GM23248 (cell line): ENCODE measurements at places on chromosomes 16 and 17. TPM values are rescaled to one million over a fixed set of nuclear protein-coding genes. Genes with fewer than 3 reads are reported as not detected.

- peak; percentile 59 for DNase-seq
Observed at GRCh38 chr17:62562656-62563055, 64.8 kb upstream of the MRC2 start.

CYBC1 gene
- 66.5 and 93.6 TPM in 2 replicates for total RNA-seq

KRT12 gene
- total RNA-seq: not detected in 2 replicates

- no peak for DNase-seq
Observed at GRCh38 chr16:23917621-23918020, 81.8 kb downstream of the PRKCB start.

DNA sequence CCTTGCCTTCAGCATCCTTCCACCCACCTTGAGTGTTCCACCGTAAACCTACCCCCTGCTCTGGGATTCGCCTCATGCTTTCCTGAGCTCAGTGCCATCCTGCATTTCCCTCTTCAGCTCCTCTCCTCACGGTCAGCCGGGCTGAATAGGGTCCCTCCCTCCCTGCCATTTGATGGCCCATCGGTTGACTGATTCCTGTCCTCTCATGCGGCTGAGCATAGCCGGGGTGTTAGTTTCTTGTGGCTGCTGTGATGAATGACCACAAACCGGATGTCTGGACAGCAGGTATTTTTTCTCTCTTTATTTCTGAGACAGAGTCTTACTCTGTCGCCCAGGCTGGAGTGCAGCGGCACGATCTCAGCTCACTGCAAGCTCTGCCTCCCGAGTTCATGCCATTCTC is 44.1 kb upstream of the MGAT5B start:
- no peak for DNase-seq

DNA sequence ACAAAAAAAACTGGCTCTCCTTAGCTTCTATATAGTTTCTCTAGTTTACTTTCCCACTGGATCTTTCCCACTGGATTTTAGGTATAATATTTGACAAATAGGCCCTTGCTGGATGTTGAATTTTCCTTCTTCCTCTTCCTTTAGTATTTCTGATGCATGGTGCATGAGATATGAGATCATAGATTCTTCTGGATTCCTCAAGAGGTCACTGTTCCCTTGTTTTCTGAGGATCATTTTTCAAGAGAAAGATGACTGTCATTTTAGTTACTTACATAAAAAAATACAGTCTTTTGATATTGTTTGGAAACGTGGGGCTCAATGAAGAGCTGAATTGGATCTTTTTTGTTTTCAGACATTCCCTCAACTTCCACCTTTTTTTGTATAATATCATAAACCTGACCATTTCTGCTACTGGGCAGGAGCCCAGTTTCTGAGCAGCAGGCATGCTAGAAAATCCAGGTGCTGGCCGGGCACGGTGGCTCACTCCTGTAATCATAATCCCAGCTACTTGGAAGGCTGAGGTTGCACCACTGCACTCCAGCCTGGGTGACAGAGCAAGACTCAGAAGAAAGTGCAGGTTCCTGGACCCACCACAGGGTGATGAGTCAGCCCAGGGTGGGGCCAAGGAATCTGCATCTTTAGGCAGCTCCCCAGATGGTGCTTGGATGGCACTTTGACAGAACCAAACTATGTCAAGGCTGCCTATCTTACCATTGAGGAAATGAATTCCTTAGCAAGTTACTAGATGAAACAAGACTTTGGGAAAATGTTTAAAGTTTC is 70.3 kb downstream of the SDR42E1 start:
- peak; percentile 81 for DNase-seq

HNF1B gene
- not detected in 2 replicates for total RNA-seq

DNAI2 gene
- not detected in 2 replicates for total RNA-seq

GRCh38 chr16:75225092-75225491 is 6.3 kb downstream of the CTRB1 start:
- peak; percentile 59 for DNase-seq

RASD1 gene
- total RNA-seq: 0.89 and 2.2 TPM in 2 replicates

DNA sequence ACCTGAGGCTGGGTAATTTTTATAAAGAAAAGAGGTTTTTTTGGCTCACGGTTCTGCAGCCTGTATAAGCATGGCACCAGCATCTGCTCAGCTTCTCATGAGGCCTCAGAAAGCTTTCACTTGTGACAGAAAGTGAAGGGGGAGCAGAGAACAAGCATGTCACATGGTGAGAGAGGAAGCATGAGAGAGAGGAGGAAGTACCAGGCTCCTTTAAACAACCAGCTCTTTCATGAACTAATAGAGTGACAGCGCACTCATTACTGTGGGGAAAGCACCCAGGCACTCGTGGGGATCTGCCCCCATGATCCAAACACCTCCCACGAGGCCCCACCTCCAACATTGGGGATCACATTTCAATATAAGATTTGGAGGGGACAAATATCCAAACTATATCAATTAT is 86.8 kb downstream of the USP32 start:
- no peak for DNase-seq

GRCh38 chr16:79054211-79054984 is 546.1 kb downstream of the MAF start:
- DNase-seq: no peak

GRCh38 chr16:88380619-88381018 is 2.1 kb upstream of the ZNF469 start:
- no peak for DNase-seq

EIF4A3 gene
- 75.1 and 84.5 TPM in 2 replicates for total RNA-seq

- no peak for DNase-seq
Observed at GRCh38 chr17:41782142-41782541, 4.4 kb downstream of the JUP start.

DNA sequence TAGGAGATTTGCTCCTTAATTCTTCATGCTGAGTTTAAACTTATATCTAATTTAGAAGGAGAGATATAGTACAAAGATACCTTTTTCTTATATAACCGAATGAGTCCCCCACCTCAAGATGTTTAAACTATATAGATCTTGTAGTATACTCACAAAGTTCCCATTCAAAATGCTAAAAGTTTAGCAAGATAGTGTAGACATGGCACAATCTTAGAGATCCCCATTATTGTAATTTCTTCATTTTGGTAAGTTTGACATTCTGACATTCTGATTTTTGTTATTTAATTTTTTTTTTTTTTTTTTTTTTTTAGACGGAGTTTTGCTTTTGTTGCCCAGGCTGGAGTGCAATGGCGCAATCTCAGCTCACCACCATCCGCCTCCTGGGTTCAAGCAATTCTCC is 22.8 kb downstream of the SNTB2 start:
- DNase-seq: no peak

DNA sequence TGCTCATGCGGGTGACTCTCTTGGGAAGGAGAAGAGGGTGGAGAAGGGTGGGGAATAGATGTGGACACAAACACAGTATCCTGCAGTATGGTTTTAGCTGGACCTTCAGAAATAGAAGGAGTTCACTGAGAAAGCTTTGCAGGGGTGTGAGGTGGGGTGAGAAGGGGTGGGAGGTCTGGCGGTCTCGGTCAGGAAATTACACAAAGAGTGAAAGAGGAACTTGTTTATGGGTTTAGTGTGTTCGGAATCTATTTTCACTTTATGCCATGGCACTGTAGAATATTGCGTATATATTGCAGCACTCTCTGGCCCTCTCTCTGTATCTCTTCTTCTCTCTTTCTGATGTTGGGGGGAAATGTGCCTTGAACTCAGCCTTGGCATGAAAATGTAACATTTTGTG is 148.2 kb upstream of the GOT2 start:
- no peak for DNase-seq

- DNase-seq: no peak
Observed at GRCh38 chr16:23505180-23505665, 5.1 kb downstream of the GGA2 start.

AIPL1 gene
- not detected in 2 replicates for total RNA-seq

- DNase-seq: peak; percentile 92
Observed at GRCh38 chr17:7745748-7746470, 28.4 kb downstream of the DNAH2 start.

GLG1 gene
- total RNA-seq: 129 and 136 TPM in 2 replicates

DNA sequence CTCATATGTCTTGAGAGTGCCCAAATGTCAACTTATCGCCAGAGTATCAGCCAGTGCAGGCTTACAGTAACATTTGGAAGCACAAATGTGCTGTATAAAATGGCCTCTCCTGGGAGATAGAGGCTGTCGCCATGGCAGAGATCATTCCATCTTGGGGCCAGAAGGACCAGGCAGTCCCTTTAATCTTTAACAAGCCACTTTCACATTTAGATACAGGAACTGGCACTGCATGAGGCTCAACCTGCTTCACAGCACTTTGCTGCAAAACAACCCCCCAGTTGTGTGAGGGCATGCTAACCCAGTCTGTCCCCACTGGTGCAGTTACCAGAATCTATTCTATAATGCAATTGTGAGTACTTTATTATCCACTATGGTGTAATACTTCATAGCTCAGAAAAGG is 4.7 kb upstream of the RFFL start:
- no peak for DNase-seq

TRAPPC1 gene
- 35.8 and 37.8 TPM in 2 replicates for total RNA-seq

SPNS2 gene
- not detected in 2 replicates for total RNA-seq

GRCh38 chr17:15883617-15884111 is 61.3 kb upstream of the ADORA2B start:
- peak; percentile 78 for DNase-seq

DNA sequence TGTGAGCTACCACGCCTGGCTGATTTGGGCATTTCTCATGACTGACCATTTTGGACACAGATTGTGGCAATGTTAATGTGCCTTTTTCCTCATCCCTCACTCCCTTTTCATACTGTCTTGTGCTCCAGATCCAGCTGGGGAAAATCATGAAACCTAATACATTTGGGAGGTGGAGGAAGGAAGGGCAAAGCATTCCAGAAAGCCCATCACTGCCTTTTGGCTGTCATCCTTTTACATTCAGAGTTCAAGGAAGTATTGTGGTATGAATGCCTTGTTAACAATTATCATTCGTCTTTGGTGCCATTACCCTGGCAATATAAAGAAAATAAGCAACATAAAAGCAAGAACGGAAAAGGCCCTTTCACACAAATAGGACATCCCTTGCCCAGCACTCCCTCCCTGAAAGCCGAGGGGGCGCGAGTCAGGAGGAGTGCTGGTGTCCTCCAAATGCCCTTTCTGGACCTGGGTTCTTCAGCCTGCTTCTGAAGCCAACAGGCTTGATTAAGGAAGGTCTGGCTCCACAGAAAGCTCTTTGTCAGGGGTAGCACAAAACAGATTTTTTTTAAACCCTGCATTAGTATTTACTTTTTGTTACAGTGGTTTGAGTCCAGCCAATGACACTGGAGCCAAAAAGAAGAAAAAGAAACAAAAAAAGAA is 20.1 kb downstream of the NMT1 start:
- DNase-seq: no peak

DNA sequence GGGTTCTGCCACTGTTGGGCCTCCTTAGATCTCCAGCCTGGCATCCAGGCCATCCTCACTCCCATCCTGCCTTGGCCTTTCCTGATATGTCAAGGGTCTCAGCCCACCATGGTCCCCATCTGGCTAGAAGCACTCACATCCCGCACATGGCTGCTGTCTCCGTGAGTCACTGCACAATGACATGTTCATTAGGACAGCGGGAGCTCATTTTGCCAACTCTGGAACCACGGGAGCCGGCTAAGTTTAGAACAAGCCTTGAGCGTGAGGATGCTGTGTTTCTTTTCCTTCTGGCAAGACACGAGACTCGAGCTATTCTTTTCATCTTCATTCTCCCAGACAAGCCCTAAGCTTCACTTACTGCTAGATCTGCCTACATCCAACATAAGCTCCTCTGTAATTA is 65.7 kb upstream of the KSR1 start:
- DNase-seq: peak; percentile 66

GRCh38 chr16:81204798-81205680 is 33.5 kb upstream of the BCO1 start:
- peak; percentile 71 for DNase-seq

DNA sequence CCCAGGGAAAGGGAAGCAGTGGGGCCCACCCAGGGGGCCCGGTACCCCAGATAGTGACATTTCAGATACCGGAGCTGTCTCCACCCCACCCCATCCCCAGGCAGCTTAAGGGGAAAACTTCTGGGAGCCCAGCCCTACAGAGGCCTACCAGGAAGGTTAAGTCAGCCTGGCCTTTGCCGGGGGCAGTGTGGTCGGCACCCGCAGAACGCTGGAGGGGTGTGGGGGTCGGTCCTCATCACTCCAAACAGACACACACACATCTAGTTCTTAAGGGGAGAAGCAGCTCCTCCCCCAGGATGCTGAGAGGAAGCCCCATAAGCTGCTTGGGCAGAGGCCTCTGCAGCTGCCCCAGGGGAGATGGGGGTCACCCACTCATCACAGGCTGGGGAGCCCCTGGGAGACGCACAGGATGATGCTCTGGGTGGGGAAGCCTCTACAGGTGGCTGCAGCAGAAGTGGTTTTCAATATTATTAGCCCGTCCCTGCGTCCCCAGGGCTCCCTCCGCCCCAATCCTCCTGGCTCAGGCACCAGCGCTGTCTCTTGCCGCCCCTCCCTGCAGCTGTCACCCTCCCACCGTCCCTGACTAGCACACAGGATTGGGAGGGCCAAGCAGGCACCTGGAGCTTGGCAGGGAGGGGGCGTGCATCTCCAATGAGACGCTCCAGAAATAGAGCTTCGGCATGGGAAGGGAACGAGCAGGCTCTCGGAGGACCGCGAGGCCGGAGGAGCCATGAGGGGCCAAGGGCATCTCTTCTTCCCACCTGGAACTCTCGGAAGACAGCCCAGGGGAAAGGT is 1.4 kb upstream of the ABR start:
- no peak for DNase-seq

HEATR9 gene
- total RNA-seq: not detected in 2 replicates

OR2C1 gene
- 0.51 TPM in 1 of 2 replicates, not detected in the other for total RNA-seq

CEP20 gene
- 60.3 and 63.9 TPM in 2 replicates for total RNA-seq
